ENCODE measurements at places on chromosomes 2 and 18. TPM values are rescaled to one million over a fixed set of nuclear protein-coding genes. Genes with fewer than 3 reads are reported as not detected.

Gene IL36B
- total RNA-seq: not detected

Gene SCN2A
- 0.02 TPM for total RNA-seq

Gene UGT1A4
- 0.07 TPM for total RNA-seq

Gene CDH20
- total RNA-seq: not detected

Gene CFAP65
- 0.16 TPM for total RNA-seq

Gene ICOS
- total RNA-seq: not detected

Gene RESP18
- not detected for total RNA-seq

Gene COL4A4
- total RNA-seq: 1.5 TPM

Gene ATG4B
- total RNA-seq: 50.0 TPM

Gene INPP4A
- total RNA-seq: 9.3 TPM

Gene LYPD6B
- 0.10 TPM for total RNA-seq

Gene GALR1
- not detected for total RNA-seq

Gene SERPINB7
- 2.8 TPM for total RNA-seq

Gene CAPN10
- 22.7 TPM for total RNA-seq

Gene PLCL1
- total RNA-seq: not detected

Gene HOXD8
- total RNA-seq: 5.3 TPM

Gene MAP3K19
- not detected for total RNA-seq

Gene SAG
- total RNA-seq: not detected

Gene ITGAV
- 88.2 TPM for total RNA-seq

Gene LRRC30
- not detected for total RNA-seq

Gene ZAP70
- 0.12 TPM for total RNA-seq

Gene MBOAT2
- total RNA-seq: 61.1 TPM

Gene FER1L5
- total RNA-seq: 0.03 TPM

Gene ASAP2
- total RNA-seq: 49.8 TPM

Gene DYSF
- total RNA-seq: 0.56 TPM

Gene SRD5A2
- 0.06 TPM for total RNA-seq

Gene TMEM200C
- not detected for total RNA-seq

Gene SSB
- total RNA-seq: 175 TPM

Gene LIMS3
- not detected for total RNA-seq

Gene MRO
- total RNA-seq: 0.16 TPM

Gene KIAA2012
- not detected for total RNA-seq

Gene PLEK
- not detected for total RNA-seq

Gene GAL3ST2
- 0.25 TPM for total RNA-seq

Gene CMPK2
- 0.78 TPM for total RNA-seq

Gene ITGB6
- total RNA-seq: 0.66 TPM

Gene FARP2
- total RNA-seq: 29.4 TPM

Gene IMPA2
- 93.6 TPM for total RNA-seq

Gene SLC40A1
- 1.6 TPM for total RNA-seq

Gene FTCDNL1
- total RNA-seq: 3.1 TPM

Gene CCDC141
- not detected for total RNA-seq

Gene SH3RF3
- total RNA-seq: 0.56 TPM

Gene OR6B2
- not detected for total RNA-seq

Gene PUS10
- total RNA-seq: 3.4 TPM

Gene TET3
- total RNA-seq: 11.3 TPM

Gene SERPINB3
- total RNA-seq: 0.16 TPM

Gene RNPEPL1
- total RNA-seq: 57.2 TPM

Gene CCDC102B
- total RNA-seq: 0.81 TPM

Gene UGT1A10
- not detected for total RNA-seq

Gene STK36
- 9.9 TPM for total RNA-seq

Gene IL36G
- total RNA-seq: not detected

Gene COL4A3
- 1.3 TPM for total RNA-seq

All from A549 treated with Hydrocortisone at 1 μM for 4 hours (cell line).